Activated CD4-positive, alpha-beta memory T cell treated with anti-CD3 and anti-CD28 coated beads for 36 hours (primary cell): ENCODE measurements at places on chromosomes 11 and 22.
A peak's percentile ranks its signal among the peaks of the same experiment; 100 is the strongest.

GRCh38 chr11:33942954-33943353 lies 51.1 kb upstream of the LMO2 start:
- H3K27ac ChIP-seq, result no peak overlapping the region
- no peak overlapping the region for H3K4me3 ChIP-seq
- no peaks in the 10 kb centered on the region for H3K27me3 ChIP-seq
- no peak for DNase-seq
- no peaks in the 10 kb centered on the region for H3K4me1 ChIP-seq
- H3K36me3 ChIP-seq, result no peaks in the 10 kb centered on the region

DNA sequence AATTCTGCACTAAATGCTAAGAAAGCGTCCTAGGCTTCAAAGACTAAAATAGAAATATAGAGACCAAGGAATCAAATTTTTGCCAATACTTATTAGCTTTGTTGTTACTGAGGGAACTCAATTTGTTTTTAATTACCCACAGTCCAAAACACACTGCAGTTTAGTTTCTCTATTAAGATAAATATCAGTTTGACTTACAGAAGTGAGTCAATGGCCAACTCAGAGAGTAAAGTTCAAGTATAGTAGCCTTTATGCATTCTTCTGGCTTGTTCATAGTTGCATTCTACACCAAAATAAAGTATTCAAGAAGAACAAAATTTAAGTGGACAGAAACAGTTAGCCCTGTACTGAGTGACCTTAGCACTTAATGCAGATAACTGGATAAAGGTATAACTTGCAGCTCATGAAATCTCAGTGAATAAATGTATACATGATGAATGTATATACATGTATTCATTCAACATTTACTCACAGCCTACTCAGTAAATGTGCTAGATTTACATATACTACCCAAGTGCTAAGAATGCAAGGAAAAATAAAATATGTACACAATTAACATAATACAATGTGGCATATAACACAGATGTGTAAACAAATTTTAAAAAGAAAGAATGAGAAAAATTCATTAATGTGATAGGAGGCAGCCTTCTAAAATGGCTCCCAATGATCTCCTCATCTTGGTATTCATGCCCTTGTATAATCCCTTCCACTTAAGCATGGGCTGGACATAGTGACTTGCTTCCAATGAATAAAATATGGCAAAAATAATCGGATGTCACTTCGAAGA lies 9.7 kb upstream of the RNF141 start:
- no peak overlapping the region for H3K4me3 ChIP-seq
- DNase-seq, result no peak
- H3K27ac ChIP-seq, result no peak overlapping the region
- H3K36me3 ChIP-seq, result no peaks in the 10 kb centered on the region

GRCh38 chr11:32420937-32421901 lies 14.1 kb downstream of the WT1 start:
- peaks cover 26% of the 10 kb centered on the region for H3K27me3 ChIP-seq
- H3K4me1 ChIP-seq, result peaks cover 14% of the 10 kb centered on the region
- no peak overlapping the region for H3K27ac ChIP-seq
- DNase-seq, result peak; percentile 54
- no peaks in the 10 kb centered on the region for H3K36me3 ChIP-seq

DNA sequence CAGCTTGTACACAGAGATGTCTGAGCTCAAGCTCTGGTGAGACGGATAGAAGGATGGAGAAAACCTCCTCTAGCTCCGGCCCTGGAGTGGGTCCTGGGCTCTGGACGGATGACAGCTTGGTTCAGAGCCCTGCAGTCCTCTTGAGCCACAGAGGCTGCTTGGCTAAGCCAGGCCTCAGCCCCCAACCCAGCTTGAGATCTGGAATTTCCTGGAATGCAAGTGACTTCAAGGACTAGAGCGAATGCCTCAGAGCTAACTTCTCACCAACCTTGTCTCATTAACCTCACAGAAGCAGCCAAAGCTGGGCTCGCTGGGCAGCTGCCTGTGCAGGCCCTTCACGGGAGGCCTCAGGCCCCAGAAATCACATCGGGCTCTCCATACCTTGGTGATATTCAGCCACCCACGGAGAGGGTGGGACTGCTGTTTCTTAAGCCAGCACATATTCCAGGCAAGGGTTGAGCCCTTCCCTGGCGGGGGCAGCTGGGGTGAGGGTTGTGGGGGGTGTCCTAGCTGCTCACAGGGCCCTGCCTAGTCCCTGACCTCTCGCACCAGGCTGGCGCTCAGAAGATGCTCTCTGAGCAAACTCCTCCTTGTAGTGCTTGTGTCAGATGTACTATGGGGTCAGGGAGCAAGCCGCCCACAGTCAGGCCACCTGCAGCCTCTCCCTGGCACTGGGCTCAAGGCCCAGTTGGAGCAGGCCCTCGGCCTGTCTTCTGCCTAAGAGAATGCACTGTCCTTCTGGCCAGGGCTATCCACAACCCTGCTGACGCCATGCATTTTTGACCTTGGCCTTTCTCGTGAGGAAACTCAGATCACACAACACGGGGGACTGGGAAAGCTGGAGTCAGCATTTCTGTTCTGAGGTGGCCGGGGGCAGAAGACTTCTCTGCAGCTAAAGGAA lies 73.6 kb upstream of the TTLL12 start:
- H3K27me3 ChIP-seq, result no peaks in the 10 kb centered on the region
- DNase-seq, result no peak
- no peaks in the 10 kb centered on the region for H3K36me3 ChIP-seq
- no peak overlapping the region for H3K4me3 ChIP-seq

GRCh38 chr11:44747316-44747715 lies 20.6 kb downstream of the TSPAN18 start:
- peaks cover 45% of the 10 kb centered on the region for H3K4me1 ChIP-seq
- H3K27ac ChIP-seq, result no peak overlapping the region
- no peaks in the 10 kb centered on the region for H3K36me3 ChIP-seq
- no peaks in the 10 kb centered on the region for H3K27me3 ChIP-seq
- no peak for DNase-seq

- no peak for DNase-seq
These were observed 94.6 kb downstream of the C11orf58 start for GRCh38 chr11:16833026-16833425.

DNA sequence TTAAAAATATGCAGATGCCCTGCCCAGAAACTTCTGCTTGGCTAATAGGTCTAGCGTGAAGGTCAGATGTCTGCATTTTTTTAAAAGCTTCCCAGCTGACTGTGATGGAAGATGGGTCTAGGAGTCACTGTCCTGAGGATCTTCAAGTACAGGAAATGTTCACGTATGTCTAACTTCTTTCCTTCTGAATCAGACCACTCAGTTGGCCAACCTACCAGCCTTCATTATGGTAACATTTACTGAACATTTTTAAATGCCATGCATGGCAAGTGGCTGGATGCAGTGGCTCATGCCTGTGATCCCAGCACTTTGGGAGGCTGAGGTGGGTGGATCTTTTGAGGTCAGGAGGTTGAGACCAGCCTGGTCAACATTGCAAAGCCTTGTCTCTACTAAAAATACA lies 1.1 kb upstream of the PRG2 start:
- H3K4me1 ChIP-seq, result no peaks in the 10 kb centered on the region
- no peak for DNase-seq
- no peak overlapping the region for H3K27ac ChIP-seq
- H3K4me3 ChIP-seq, result no peak overlapping the region
- H3K27me3 ChIP-seq, result no peaks in the 10 kb centered on the region

- no peaks in the 10 kb centered on the region for H3K4me1 ChIP-seq
- no peak for DNase-seq
- H3K4me3 ChIP-seq, result no peak overlapping the region
These were observed 1.9 kb downstream of the GRAMD4 start for GRCh38 chr22:46622081-46622521.

- no peak for DNase-seq
- no peak overlapping the region for H3K4me3 ChIP-seq
These were observed 296.9 kb downstream of the MN1 start for GRCh38 chr22:27504360-27505253.

DNA sequence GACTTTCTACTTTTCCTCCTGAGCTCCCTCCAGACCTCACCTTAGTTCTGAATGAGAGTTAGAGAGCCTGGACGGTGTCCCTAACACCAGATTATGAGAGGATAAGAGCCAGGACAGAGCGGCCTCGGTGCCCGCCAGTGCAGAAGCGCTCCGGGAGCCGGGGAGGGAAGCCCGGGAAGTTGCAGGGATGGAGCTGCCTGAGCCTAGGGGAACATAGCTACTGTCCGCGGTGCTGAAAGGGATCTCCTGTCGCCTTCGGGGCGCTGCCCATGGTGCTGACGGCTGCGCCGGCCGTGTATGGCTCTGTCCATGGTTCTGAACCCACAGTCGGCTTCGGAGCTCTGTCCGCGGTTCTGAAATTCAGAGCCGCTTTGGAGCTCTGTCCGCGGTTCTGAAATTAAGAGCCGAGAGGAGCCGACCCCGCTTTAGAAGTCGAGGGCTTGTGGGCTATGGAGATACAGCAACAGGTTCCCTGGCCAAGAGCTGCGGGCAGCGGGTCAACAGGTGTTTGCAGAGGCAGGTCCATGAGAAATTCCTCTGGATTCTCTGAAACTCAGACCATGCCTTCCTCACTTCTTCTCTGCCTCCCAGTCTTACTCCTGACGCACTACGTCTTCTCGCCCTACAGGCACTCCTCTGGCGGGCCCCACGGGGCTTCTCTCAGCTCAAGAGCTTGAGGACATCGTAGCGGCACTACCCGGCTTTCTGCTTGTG lies 814 bp downstream of the NPAS4 start:
- no peak overlapping the region for H3K27ac ChIP-seq
- peak; percentile 92 for DNase-seq

DNA sequence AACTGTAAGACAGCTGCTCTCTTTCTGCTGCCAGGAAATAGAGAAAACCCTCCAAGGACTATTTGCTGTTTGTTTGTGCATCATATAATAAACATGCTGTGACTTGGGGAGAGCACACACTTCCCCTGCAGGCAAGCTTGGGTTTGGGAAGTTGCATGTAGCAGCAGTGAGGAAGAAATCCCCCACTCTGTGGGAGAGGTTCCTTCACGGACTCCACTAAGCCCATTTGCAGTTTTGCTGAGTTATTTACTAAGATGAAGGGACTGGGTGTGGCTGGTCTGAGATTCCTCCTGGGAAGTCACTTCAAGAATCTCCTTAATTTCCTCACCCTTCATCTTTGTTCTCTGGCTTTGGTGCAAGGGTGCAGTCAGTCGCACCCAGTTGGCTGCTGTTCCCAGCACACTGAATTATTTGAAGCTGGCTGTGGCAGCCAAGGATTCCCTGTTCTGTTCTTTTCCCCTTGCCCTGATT lies 104.9 kb downstream of the ARFGAP2 start:
- H3K36me3 ChIP-seq, result no peaks in the 10 kb centered on the region
- H3K27ac ChIP-seq, result no peak overlapping the region
- H3K4me1 ChIP-seq, result no peaks in the 10 kb centered on the region
- DNase-seq, result no peak
- H3K27me3 ChIP-seq, result no peaks in the 10 kb centered on the region
- no peak overlapping the region for H3K4me3 ChIP-seq

DNA sequence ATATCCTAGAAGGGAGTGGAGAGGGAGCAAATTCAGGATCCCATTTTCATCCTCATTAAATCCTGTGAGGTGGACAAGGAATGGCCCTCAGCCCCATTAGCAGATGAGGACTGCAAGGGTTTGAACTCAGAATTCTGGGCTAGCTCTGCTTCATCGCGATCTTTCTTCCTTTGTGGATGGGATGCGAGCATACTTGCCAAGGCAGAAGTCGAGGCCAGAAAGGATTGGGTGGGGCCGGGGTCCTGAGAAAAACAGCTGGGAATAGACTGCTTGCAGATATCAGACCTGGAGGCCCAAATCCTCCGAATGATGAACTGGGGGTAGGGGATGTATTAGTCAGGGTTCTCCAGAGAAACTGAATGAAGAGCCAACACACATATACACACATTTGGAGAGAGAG lies 179.0 kb downstream of the CHST1 start:
- H3K27ac ChIP-seq, result no peak overlapping the region
- no peaks in the 10 kb centered on the region for H3K4me1 ChIP-seq
- peaks cover 9% of the 10 kb centered on the region for H3K27me3 ChIP-seq
- DNase-seq, result no peak

DNA sequence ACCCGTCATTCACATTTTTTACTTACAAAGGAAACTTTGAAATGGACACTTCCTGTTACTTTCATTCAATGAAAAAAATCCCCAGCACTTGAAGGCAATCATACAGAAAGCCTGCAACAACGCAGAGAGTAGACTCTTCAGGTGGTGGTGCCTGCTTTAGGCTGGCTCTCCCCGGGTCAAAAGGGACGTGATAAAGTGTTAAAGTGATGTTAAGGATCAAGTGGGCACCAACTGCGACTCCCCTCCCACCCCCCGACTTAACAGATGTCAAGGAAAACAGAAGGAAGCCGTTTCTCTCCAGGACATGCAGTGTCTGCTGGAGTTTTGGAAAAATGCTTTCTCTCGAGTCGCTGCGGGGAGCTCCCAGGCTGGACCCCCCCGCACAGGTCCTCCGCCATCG lies 414 bp upstream of the PNPLA3 start:
- H3K27me3 ChIP-seq, result peaks cover 23% of the 10 kb centered on the region
- no peak overlapping the region for H3K27ac ChIP-seq
- peak overlapping the region; percentile 63 for H3K4me3 ChIP-seq
- H3K4me1 ChIP-seq, result peaks cover 4% of the 10 kb centered on the region

DNA sequence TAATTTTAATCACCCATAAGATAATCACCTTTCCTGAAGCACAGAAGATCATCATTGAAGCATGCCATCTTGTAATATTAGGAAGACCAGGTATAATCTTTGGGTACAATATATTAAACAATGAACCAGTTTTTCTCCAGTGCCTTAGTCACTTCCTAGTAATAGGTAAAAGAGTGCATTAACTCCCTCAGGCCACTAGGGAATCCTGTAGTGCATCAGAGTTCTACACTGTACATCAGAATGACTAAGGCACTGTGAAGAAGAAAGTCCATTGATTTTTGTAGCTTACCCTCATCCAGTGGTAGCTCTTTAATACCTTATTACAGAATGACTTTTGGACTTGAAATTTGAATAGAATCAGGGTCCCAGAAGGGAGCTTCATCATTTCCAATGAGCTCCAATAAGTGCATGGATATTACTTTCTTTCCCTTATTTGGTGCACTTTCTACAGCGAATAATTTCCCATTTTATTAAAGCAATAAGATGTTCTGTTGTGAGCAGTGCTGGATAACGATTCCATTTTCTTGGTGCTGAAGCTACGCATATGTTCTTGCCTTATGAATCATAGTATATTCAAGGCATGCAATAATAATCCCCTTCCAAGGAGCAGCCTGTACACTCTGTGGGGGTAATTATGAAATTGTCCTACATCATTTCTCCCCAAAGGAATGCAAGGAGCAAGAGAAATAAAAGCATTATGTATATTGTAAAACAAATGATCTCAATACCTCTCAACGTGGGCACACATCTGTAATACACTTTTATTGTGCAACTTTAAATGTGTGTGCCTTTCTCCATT lies 4.7 kb downstream of the C11orf87 start:
- no peaks in the 10 kb centered on the region for H3K36me3 ChIP-seq
- no peak overlapping the region for H3K27ac ChIP-seq
- no peak for DNase-seq
- H3K27me3 ChIP-seq, result peaks cover 10% of the 10 kb centered on the region
- H3K4me3 ChIP-seq, result no peak overlapping the region

GRCh38 chr11:22792497-22792896 lies 37.1 kb downstream of the SVIP start:
- H3K36me3 ChIP-seq, result no peaks in the 10 kb centered on the region
- no peaks in the 10 kb centered on the region for H3K4me1 ChIP-seq
- H3K27ac ChIP-seq, result no peak overlapping the region

GRCh38 chr11:45145379-45146071 lies 914 bp upstream of the PRDM11 start:
- peaks cover 24% of the 10 kb centered on the region for H3K4me1 ChIP-seq
- peak overlapping the region; percentile 74 for H3K27ac ChIP-seq
- no peak for DNase-seq

- no peaks in the 10 kb centered on the region for H3K27me3 ChIP-seq
- H3K36me3 ChIP-seq, result peaks cover 6% of the 10 kb centered on the region
- no peak overlapping the region for H3K27ac ChIP-seq
- no peak overlapping the region for H3K4me3 ChIP-seq
These were observed 128.1 kb upstream of the LDLRAD3 start for GRCh38 chr11:35815556-35816315.
